ENCODE measurements at places on chromosomes 4 and X.

GRCh38 chr4:132344924-132345828 lies 803.9 kb upstream of the PCDH10 start:
- DNase-seq = no peak

GRCh38 chr4:25159837-25160713 lies at the start of gene SEPSECS:
SEPSECS (minus strand) TSS chr4:25160449; CDS start chr4:25160369, 80 bp downstream.
- peak; percentile 93 for DNase-seq

GRCh38 chr4:178599521-178599920 lies 1157.3 kb upstream of the AGA start:
- no peak for DNase-seq

- peak; percentile 3 for DNase-seq
These were observed 61.7 kb downstream of the SLIT2 start for GRCh38 chr4:20313237-20314030.

DNA sequence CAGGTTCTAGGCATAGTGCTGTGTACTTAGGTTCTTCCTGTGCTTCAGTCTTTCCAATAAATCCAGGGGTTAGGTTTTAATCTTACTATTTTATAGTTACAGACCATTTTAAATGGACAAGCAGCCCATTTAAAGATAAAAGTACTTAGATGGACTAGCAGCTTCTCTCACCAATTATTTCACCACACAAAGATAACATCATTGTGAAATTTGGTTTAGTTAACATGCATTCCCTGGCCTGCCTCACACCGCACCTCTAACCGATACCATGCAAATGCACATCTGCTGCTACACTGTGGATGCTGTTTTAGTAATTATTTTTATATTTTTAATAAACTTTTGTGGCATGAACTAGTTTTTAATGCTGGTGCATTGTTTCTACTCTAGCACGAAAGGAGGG lies 252.6 kb downstream of the RAPGEF2 start:
- DNase-seq = no peak
